ENCODE measurements at places on chromosomes 1 and 21. TPM values are rescaled to one million over a fixed set of nuclear protein-coding genes. Genes with fewer than 3 reads are reported as not detected.

GRCh38 chr1:205545001-205545919, 40.8 kb downstream of the CDK18 start:
- H3K4me1 ChIP-seq = peaks cover 17% of the 10 kb centered on the region
- H3K27ac ChIP-seq = no peak overlapping the region
- no peaks in the 10 kb centered on the region for H3K36me3 ChIP-seq
- H3K27me3 ChIP-seq = no peaks in the 10 kb centered on the region
- H3K4me3 ChIP-seq = no peak overlapping the region

DNA sequence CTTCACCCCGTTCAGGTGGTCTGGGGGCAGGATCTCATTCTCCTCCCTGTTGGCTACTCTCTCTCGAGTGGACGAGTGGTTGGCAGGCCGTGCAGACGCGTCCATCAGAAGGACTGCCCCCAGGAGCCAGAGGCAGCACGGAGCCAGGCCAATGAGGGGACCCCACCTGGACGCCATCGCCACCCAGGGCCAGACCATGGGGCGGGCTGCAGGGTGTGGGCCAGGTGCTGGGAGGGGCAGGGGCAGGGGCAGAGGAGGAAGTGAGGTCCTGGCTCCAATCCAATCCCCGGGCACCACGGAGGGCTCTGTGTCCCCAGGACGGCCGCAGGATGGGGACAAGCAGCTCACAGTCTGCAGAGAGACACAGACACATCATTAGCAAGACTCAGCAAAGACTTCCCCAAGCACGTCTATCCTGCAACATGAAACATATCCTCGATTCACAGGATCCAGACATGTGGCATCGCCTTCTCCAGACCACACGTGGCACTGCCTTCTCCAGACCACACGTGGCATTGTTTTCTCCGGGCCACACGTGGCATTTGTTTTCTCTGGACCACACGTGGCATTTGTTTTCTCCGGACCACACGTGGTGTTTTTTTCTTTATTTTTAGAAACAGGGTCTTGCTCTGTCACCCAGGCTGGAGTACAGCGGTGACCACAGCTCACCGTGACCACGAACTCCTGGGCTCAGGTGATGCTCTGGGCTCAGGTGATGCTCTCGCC, 3.0 kb downstream of the SDF4 start:
- no peak overlapping the region for H3K27ac ChIP-seq
- H3K4me1 ChIP-seq = peaks cover 50% of the 10 kb centered on the region
- no peaks in the 10 kb centered on the region for H3K36me3 ChIP-seq
- no peak overlapping the region for H3K4me3 ChIP-seq

GRCh38 chr1:23930861-23931490, 17.8 kb upstream of the CNR2 start:
- no peak for DNase-seq
- H3K4me1 ChIP-seq = no peaks in the 10 kb centered on the region
- H3K27me3 ChIP-seq = no peaks in the 10 kb centered on the region
- peak overlapping the region; percentile 14 for H3K27ac ChIP-seq
- H3K4me3 ChIP-seq = no peak overlapping the region

DNA sequence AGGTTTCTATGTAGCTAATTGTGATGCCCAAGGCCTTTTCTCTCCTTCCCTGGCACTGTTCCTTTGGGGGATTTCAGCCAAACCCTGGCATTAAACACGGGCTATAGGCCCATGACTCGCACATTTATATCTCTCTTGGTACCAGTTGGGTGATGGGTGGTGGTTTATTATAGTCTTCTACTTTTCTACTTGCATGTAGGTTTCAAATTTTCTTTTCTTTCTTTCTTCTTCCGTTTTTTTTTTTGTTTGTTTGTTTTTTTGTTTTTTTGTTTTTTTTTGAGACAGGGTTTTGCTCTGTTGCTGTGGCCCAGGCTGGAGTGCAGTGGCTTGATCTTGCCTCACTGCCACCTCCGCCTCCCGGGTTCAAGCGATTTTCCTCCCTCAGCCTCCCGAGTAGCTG, 1.1 kb downstream of the IL10RB start:
- DNase-seq = no peak
- peak overlapping the region; percentile 87 for H3K27ac ChIP-seq
- H3K4me1 ChIP-seq = peaks cover 26% of the 10 kb centered on the region
- H3K36me3 ChIP-seq = peaks cover 11% of the 10 kb centered on the region

DNA sequence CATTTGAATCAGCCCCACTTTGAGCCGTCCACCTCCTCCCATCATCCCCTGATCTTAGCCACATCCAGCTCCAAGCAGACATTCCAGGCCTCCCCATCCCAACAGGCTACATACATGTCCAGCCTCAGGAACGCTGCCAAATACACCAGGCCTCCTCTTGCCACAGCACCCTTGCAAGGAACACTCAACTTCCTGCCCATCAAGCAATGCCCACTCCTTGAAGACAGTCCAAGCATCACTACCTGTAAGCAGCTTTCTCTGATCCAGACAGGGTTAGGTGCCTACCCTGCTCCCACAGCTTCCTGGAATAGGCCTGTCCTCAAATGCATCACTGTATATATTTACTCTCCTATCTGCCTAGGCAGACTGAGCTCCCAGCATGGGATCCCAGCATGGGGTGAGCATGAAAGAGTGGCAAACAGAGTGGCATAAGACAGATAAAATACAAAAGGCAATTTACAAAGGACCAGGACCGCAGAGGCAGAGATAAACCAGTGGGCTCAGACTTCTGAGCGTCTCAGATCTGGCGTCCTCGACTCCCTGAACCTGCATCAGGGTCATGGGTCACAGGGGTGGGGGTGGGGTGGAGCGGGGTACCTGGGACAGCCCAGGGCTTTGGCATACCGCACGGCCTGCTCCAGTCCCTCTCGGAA, 816 bp downstream of the HYI start:
- peak; percentile 89 for DNase-seq
- H3K4me3 ChIP-seq = peak overlapping the region; percentile 56
- H3K4me1 ChIP-seq = peaks cover 24% of the 10 kb centered on the region
- peak overlapping the region; percentile 95 for H3K27ac ChIP-seq
- H3K36me3 ChIP-seq = no peaks in the 10 kb centered on the region
- H3K27me3 ChIP-seq = no peaks in the 10 kb centered on the region

GRCh38 chr1:180961622-180962021, 48.9 kb downstream of the KIAA1614 start:
- no peak overlapping the region for H3K4me3 ChIP-seq
- H3K27me3 ChIP-seq = no peaks in the 10 kb centered on the region
- no peaks in the 10 kb centered on the region for H3K36me3 ChIP-seq

GRCh38 chr1:54028306-54029251, 10.6 kb upstream of the LDLRAD1 start:
- H3K36me3 ChIP-seq = peaks cover 27% of the 10 kb centered on the region
- no peak overlapping the region for H3K4me3 ChIP-seq
- DNase-seq = no peak

DNA sequence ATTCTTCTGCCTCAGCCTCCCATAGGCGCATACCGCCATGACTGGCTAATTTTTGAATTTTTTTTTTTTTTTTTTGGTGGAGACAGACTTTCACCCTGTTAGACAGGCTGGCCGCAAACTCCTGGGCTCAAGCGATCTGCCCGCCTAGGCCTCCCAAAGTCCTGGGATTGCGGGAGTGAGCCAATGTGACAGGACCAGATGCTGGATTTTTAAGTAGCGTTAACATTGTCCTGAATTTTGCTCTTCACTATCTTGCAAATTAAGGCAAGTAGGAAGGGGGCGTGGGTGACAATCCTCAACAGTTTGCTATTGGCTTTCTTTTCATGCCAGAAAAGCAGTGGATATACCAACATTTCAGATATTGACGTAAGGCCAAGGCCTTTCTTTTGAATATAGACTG, 49.7 kb upstream of the TSNAX start:
- no peak for DNase-seq
- no peaks in the 10 kb centered on the region for H3K4me1 ChIP-seq
- no peaks in the 10 kb centered on the region for H3K36me3 ChIP-seq
- no peak overlapping the region for H3K27ac ChIP-seq

DNA sequence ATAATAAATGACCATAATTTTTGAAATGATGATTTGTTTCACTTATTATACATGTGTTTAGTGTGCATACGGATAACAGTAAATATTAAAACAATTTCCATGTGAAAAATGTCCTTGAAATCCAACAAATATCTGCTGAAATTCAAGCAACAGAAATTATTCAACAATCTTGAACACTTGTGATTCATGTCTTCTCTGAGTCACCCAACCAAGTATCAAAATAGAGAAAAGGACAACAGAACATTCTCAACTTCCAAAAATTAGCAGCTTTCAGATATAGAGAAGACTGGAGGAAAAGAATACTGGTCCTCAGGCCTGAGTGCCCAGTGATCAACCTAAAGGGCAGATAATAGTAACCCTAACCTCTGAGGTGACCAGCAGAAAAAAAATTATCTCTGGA, 90.8 kb downstream of the VAV3 start:
- H3K27ac ChIP-seq = no peak overlapping the region
- H3K27me3 ChIP-seq = no peaks in the 10 kb centered on the region
- DNase-seq = no peak

DNA sequence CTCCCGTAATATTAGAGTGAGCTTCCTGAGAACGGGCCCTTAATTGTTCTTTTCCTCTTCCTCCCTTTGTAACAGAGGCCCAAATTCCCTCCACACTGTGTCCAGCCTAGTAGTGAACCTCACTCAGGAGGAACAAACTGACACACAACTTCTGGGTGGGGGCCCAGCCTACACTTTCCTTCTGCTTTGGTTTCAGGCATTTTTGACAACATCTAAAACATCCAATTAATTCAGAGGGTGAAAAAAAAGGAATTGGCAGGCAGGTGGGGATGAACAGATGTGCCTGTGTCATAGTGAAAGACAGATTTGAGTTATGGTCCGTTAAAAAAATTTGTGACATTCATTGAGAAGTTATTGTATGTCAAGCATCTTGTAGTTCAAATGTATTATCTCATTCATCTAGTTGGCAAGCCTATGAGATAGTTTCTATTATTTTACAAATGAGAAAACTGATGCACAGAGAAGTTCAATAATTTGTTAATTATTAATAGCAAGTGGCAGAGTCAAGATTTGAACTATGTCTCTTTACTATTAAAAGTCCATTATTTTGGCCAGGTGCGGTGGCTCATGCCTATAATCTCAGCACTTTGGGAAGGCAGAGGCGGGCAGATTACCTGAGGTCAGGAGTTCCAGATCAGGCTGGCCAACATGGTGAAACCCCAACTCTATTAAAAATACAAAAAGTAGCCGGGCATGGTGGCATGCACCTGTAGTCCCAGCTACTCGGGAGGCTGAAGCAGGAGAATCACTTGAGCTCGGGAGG, 41.6 kb upstream of the LRIG2 start:
- no peaks in the 10 kb centered on the region for H3K36me3 ChIP-seq
- H3K27ac ChIP-seq = no peak overlapping the region
- H3K4me1 ChIP-seq = no peaks in the 10 kb centered on the region
- no peak for DNase-seq
- no peak overlapping the region for H3K4me3 ChIP-seq

DNA sequence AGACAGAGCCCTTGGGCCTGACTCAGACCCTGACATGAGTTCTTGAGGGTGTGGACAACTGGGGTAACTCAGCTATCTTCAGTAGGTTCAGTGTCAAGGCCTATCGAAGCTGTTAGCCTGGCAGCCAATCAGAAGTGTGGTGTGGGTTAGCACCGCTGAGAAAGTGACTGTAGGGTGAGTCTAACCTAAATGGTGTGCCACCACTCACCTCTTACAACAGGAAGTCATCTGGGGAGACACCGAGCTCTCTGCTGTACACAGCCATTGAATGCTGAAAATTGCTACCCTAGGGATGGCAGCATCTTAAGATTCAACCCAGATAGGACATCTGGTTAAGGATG, 44.6 kb downstream of the RASSF5 start:
- H3K27me3 ChIP-seq = no peaks in the 10 kb centered on the region
- no peak overlapping the region for H3K27ac ChIP-seq
- no peak for DNase-seq
- peaks cover 24% of the 10 kb centered on the region for H3K4me1 ChIP-seq
- H3K36me3 ChIP-seq = no peaks in the 10 kb centered on the region

DNA sequence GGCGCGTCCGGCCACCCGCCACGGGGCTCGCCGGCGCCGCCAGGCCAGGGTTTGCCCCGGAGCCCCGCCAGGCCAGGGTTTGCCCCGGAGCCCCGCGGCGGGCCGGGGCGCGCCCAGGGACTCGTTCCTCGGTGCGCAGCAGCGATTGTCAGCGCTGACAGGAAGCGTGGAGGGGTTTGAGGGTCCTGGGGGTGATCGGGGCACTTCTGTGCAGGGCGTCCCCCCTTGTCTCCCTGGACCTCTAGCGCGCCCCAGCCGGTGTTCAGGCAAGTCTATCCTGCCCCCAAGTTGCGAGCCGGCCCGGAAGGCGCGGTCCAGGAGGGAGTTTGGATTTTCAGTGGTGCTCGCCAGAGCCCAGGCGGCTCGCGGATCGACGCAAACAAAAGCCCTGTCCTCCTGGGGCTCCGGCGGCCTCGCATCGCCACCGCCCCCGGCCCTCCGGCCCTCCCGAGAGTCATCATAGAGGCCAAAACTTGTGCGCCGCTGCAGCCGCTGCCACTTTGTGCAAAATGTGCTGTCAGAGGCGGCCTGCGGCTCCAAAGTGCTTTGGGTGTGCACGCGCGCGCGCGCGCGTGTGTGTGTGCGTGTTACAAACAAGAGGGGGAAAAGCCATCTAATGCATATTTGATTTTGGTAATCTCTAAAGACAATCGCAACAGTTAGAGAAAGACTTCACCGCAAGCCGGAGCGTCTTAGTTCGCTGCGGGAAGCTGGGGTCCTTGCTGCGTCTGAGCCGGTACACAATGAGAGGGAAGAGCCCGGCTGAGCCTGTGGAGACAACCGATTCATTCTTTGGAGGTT, 1.0 kb downstream of the ROR1 start:
- H3K27ac ChIP-seq = peak overlapping the region; percentile 93
- no peaks in the 10 kb centered on the region for H3K36me3 ChIP-seq
- peaks cover 28% of the 10 kb centered on the region for H3K4me1 ChIP-seq
- DNase-seq = no peak
- H3K27me3 ChIP-seq = no peaks in the 10 kb centered on the region

DNA sequence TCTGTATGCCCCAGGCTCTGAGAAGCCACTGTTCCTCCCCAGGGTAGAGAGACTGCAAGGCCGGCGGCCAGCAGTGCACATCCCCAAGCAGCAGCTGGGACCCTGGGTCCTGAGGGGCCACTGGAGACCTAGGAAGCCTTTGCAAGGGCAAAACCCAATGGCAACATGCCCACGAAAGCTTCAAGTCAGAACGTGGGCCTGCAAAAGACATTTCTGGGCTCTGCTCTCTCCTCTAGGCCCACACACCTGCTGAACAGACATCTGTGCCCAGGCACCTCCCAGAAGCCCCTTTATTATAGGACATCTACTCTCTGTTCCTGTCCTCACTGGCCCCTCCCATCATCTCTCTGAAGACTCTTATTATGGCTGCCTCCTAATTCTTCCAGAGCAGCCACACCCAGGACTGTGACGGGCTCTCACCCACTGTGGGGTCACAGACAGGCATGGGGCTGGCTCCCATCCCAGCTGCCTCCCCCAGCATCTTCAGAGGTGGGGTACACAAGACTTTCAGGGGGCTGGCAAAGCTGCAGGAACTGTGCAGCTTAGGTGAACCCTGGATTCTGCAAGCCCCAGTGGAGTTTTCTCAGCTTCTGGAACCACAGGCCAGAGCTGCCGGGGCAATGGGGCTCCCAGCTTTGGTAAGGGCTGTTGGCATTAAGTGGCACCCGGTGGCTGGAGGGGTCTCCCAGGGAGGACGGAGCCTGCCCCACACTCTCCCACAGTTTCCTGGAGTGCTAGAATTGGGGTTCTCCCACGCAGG, 12.6 kb downstream of the TRIM11 start:
- peaks cover 17% of the 10 kb centered on the region for H3K4me1 ChIP-seq
- H3K27me3 ChIP-seq = no peaks in the 10 kb centered on the region
- DNase-seq = no peak
- H3K27ac ChIP-seq = peak overlapping the region; percentile 73
- peaks cover 29% of the 10 kb centered on the region for H3K36me3 ChIP-seq

Gene ZNF683
- total RNA-seq = not detected

Gene GUCA2A
- not detected for total RNA-seq

Gene ERICH3
- 0.49 TPM for total RNA-seq

Gene OR14A16
- not detected for total RNA-seq

Gene CD34
- 57.5 TPM for total RNA-seq

Gene ZBTB7B
- total RNA-seq = 77.6 TPM

Gene HSPA6
- total RNA-seq = 0.98 TPM

Measured in vagina (tissue), 2 donors.